Ovary (tissue), 10 donors: ENCODE measurements at places on chromosomes 3 and 15. TPM values are rescaled to one million over a fixed set of nuclear protein-coding genes. Genes with fewer than 3 reads are reported as not detected.

IGDCC3 gene
- 0.48 TPM for polyA plus RNA-seq

- DNase-seq, result no peak
Measured at GRCh38 chr15:88882785-88883184, 12.6 kb downstream of the HAPLN3 start.

FAM43A gene
- polyA plus RNA-seq, result 5.3 TPM

- no peak for DNase-seq
Measured at GRCh38 chr3:5138214-5138981, 16.3 kb downstream of the ARL8B start.

DNA sequence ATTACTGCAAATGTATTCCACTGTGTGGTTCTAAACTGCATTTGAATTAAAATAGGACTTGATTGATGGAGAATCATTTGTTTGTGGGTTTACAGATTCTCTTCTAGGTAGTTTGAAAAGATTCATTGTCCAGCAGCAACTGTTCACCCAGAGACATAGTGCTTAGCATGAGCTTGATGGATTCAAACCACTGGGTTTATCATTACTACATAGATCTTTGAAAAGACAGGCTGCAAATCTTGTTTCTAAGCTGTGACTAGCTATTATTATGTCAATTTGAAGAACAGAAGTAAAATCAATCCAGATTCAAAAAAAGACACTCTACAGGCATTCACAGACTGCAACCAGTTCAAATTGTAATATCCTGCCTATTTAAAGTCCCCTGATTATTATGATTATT, 49.8 kb downstream of the MBNL1 start:
- DNase-seq, result no peak

NPAP1 gene
- 0.28 TPM for polyA plus RNA-seq

- no peak for DNase-seq
Measured at GRCh38 chr3:64382153-64382552, 156.9 kb upstream of the PRICKLE2 start.
